ENCODE measurements at places on chromosomes 6 and 20.

DNA sequence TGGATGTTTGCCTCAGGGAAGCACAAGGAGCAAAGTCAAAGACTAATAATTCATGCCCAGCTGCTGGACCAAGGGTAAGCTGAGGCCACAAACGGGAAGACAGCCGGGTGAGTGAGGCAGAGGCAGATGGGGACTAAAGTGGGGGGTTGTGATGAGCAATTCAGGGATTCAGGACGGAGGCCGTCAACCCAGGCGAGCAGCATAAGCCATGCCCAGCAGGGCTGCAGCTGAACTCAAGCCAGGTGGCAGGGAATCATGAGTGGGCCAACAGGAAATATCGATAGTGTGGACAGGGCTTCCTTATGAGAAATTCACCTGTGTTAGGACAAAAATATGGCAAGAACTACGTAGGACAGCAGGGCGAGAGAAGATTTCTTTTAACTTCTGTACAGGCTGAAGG lies 246.8 kb downstream of the CDC5L start:
- DNase-seq: no peak

- DNase-seq: no peak
Observed at GRCh38 chr6:66993272-66993671, 1286.2 kb upstream of the EYS start.

DNA sequence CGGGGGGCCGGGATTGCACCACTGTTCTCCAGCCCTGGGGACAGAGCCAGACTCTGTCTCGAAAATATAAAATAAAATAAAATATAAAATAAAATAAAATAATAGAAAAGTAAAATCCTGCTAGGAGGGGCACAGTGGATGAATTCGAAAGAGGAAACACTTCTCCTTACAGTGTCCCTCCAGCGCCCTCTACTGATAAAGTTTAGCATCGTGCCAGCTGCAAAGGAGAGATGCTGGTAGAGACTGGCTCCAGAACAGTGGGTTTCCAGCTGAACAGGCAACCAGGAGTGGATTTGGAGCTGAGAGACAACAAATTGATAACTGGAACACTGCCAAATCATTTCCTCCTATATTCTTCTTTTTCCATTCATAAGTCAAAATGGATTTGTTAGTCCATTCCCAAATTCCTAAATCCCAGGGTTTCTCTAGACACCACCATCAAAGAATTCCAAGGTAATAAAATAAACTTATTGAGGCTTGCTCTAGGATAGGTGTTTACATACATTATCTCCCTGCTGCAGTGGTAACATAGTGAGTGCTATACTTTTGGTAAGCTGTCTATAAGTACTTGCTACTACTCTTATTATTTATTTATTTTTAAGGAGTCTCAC lies 31.7 kb upstream of the TBPL1 start:
- DNase-seq: peak; percentile 86

GRCh38 chr6:84415517-84415916 lies 188.1 kb upstream of the CEP162 start:
- no peak for DNase-seq

GRCh38 chr6:3756546-3756945 lies 5.0 kb upstream of the PXDC1 start:
- DNase-seq: no peak

DNA sequence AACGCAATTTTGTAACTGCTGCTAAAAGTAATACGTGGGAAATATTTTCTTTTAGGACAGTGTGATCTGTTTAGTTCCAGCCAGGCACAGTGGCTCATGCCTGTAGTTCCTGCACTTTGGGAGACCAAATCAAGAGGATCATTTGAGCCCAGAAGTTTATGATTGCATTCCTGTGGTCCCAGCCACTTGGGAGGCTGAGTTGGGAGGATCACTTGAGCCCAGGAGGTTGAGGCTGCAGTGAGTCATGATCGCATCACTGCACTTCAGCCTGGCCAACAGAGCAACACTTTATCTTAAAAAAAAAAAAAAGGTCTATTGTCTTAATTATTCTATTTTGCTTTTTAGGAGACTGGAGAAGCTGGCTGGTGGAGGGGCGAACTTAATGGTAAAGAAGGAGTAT lies 101.5 kb downstream of the CD2AP start:
- no peak for DNase-seq

DNA sequence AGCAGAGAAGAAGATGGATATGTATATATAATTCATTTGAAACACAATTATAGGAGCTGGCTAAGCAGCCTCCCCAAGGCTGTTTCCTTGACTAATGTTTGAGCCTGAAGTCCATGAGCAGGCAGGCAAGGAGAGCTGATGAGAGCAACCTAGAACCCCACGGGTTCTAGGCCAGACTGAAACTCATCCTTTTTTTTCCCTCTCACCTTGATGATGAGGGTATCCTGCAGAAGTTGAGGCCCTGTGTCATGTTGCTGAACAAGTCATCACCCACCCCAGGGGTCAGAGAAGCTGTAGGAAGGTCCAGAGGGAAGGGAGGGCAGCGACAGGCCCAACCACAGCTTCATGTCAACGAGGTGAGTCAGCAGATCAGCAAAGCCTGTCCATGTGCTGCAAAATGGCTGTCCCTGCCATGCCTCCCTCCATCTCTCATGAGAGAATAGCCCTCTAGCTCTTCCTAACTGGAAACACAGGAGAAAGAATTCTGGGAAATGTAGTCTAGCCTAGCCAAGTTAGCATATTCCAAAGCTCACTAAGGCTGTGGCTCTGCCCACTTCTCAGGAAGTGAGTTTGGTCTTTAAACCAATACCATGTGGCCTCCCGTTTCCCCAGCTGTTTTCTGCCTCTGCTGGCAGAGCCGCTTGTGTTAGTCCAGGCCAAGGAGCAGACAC lies 91.3 kb upstream of the DTNBP1 start:
- no peak for DNase-seq

GRCh38 chr6:106462923-106463557 lies 102.5 kb downstream of the CRYBG1 start:
- DNase-seq: no peak

DNA sequence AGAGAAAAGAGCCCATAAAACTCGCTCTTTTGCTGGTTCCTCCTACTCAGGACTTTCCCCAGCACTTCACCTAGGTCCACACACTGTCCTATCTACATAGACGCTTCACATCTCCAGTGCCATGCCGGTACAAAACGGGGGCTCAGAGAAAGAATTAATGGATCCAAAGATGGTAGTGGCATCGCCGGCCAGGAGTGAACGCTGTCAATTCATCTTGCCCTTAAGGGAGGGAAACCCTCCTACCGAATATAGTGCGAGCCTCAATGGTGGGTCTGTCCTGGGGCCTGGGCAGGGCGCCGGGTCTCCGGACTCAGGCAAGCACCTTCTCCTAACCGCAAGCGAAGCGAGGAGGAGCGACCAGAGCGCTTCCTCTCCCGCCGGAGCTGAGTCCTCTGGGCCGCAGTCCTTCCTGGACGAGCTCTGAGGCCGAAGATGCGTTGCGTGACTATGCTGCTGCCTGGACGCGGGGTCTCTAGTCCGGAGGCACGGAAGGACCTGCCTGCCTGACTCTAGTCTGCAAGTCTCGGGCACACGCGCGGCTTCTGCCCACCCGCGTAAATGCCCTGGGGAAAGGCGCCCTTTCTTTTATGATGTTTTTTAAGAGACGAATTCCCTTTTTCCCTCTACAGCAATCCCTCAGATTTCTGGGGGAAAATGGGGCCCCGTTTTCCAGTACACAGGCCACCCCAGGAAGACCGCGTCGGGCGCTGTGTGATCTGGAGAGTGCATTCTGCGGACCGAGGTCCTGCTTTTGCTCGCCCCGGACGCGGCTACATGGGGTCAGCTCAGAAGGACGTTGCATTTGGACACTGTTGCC lies 100.1 kb upstream of the PRDM1 start:
- no peak for DNase-seq

DNA sequence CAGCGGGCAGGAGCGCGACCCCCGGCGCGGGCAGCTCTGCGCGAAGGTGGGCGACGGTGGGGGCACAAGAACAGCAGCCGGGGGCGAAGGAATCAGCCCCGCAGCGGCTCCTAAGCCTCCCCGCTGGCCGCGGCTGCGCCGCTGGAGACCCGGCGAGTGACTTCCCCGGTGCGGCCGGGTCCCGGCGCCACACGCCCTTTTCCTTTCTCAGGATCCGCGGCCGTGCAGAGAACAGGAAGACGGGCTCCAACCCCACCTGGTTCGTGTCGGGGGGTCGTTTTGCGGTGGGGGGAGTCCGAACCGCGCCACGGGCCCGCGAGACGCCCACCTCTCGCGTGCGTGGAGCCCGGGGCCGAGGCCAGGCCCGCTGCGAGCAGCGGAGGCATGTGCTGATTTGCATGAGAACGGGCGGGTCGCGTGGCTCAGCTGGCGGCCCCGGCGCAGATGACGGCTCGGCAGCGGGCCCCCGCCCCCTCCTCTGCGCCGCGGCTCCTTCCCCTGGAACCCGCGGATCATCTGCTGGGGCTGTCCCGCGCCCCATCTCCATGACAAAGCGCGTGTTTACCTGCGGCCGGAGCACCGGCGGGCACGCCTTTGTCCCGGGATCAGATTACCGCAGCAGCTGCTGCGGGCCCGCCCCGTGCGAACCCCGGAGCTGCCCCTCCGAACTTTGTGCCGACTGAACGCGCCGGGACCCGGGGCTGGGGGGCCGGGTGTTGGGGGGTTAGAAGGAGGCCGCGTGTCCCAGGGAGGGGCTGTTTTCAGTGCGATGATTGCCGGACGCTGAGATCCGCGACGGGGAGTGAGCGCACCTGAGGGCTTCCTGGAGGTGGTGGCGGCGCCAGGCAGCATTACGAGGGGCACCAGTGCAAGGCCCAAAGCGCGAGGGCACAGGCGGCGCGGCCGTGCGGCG lies 4.9 kb upstream of the DLL1 start:
- DNase-seq: peak; percentile 65

DNA sequence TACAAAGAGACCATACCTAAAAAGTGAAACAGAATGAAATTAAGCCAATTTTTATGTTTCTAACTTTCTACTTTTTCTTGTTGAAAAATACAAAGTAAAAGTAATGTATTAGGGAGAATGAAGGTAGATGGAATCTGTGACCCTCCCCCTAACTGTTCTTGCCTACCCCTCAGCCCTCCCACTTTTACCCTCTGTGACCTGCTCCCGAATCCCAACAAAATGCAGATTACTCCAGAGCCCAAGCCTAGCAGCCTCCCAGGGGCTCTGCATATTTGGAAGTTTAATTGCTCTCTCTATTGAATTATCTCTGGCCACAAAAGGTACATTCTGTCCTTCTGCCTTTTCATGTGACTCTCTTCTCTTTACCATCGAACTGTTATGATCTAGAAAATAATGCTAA lies 201.5 kb downstream of the PKHD1 start:
- no peak for DNase-seq

DNA sequence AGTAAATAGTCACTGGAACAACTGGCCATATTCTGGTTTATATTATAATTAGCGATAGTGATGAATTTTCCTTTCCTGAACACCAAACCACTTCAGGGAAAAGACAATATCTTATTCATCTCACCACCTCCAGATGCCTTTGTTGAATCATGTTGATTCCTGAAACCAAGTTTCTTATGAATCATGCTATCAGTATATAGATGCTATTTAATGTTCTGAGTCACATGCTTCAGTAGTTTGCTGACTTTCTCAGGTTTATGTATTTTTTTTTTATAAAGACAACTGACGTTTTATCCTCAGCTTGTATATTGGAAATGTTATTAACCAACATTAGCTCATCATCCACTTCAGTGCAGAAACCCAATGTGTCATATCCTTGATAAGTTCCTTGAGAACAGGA lies 710.2 kb upstream of the POU3F2 start:
- no peak for DNase-seq

DNA sequence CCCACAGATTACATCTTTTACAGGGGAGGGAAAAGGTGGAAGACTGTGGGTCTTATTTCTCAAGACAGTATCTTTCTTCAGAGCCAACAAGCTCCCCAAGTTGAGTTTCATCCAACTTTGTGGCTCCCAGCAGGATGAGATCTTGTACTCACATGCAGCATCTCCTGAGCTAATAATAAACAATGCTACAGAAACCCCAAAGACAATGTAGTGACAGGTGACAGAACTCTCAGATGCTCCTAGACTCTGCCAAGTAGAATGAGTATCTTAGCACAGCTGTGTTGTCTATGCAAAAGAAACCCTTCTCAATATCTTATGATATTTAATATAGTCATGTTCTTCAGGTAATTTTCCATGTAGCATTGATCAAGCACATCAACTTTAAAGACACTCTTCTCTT lies 90.0 kb downstream of the TBX18 start:
- DNase-seq: no peak

DNA sequence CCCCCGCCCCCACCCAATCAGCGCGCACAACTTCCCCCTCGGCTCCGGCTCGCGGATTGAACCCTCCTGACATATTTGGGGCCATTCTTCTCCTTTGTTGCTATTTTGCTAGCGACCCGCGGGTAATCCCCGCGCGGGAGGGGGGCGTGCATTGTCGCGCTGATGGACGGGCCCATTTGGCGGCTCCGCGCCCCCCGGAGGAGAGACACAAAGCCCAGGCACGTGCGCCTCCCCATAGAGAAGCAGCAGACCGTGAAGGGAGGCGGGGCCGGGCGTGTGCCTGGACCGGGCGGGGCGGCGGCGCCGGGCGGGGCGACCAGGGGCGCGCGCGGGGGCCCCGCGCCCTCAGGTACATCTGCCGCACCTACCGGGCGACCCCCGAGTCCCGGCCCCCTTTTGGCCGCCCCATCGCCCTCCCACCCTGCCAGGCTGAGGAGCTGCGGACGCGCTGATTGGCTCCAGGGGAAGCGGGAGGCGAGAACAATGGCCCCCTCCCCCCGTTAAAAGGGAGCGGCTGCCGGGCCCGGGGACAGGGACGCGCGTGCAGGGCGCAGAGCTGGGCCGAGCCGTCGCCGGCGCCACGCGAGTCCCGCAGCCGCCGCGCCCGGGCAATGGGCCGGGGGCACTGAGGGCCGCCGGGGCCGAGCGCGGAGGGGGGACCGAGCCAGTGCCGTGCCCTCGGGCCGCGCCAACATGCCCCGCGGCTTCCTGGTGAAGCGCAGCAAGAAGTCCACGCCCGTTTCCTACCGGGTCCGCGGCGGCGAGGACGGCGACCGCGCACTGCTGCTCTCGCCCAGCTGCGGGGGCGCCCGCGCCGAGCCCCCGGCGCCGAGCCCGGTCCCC lies at the start of gene INSM1:
INSM1 (plus strand) TSS at position 530 of the 843 bp plus-strand sequence; CDS start at position 694, 164 bp downstream.
- no peak for DNase-seq

- DNase-seq: no peak
Observed at GRCh38 chr6:24477070-24477469, 12.3 kb downstream of the GPLD1 start.

GRCh38 chr6:158646023-158646910 lies 1.7 kb upstream of the DYNLT1 start:
- DNase-seq: peak; percentile 44

GRCh38 chr6:137339929-137340559 lies 120.9 kb upstream of the IFNGR1 start:
- DNase-seq: no peak

DNA sequence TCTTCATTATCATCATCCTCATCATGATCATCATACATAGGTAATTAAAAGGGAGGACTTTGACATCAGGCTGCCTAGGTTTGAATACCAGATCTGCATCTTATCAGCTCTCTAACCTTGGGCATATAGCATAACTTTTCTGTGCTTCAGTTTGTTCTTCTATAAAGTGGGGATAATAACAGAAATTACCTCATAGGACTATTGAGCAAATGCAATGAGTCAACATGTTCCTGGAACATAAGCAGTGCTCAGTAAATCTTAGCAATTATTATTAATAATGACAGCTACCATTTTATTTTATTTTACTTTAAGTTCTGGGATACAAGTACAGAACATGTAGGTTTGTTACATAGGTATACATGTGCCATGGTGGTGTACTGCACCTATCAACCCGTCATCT lies 7.2 kb downstream of the C20orf202 start:
- no peak for DNase-seq
